ENCODE measurements at places on chromosomes 2 and 18.

GRCh38 chr2:25650256-25650655 lies 23.1 kb downstream of the DTNB start:
- no peak for DNase-seq

GRCh38 chr2:173572848-173573247 lies 218.2 kb downstream of the CDCA7 start:
- no peak for DNase-seq

DNA sequence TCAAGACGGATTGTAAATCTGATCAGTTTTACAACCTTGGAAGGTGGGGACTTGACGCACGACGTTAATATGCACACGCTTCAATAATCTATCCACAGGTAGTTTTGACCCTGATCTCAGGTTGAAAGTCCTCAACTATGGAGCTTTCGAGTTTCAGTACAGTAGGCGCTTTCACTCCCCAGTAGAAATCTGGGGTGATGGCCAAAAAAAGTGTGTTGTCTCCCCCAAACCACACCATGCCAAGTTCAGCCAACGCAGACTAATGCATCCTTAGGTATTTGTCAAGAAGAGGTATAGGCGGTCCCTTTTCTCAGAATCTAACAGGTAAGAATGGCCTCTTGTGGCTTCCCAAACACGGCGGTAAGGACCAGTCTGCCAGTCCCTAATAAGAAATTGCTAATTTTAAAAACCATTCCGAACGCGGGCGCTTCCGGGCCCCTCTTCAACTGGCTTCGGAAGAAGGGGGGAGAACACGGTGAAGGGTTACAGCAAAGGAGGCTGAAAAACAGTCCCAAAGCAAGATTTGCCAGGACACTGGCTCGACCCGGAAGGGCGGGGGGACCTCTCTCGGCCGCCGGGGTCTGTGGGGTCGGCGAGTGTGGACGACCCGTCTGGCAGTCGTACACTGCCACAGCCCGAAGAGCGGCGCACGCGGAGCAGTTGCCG lies 659 bp downstream of the FAM210A start:
- no peak for DNase-seq

DNA sequence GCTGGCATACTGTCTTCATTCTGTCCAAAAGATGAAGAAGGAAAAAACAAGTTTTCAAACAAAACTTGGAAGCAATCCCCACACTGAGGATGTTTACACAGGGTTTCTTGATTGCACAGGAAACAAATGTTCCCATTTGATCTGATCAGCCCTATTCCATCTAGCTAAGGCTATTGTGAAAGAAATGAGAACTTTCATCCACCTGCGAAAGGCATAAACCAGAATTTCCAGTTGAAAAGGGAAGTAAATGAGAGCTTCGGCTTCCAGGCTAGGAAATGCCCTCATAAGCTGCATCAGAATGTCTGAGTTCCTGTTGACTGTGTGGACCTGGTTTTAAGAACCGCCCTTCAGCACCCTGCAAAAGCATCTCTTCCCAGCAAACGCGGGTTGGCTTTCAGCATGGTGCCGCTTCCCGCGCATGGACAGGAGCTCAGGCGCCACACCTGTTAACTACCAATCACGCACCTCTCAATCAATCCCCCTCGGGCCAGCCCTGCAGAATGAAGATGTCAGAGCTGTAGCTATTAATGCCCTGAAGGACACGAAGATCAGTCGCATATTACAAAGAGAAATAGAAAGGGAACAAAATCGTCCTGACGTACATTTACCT lies 850.4 kb downstream of the GALR1 start:
- no peak for DNase-seq

DNA sequence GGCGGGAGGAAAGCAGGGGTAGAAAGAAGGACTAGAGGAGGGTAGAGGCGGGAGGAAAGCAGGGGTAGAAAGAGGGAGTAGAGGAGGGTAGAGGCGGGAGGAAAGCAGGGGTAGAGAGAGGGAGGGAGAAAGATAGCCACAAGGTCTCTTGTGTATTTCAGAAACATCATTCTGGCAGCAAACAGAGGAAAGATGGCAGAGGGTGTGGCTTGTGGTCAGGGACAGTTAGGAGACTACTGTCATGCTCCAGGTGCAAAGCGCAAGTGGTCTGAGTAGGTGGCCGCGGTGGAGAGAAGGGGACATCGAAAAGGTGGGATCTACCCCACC lies 82.4 kb upstream of the TAF1B start:
- DNase-seq, result no peak

DNA sequence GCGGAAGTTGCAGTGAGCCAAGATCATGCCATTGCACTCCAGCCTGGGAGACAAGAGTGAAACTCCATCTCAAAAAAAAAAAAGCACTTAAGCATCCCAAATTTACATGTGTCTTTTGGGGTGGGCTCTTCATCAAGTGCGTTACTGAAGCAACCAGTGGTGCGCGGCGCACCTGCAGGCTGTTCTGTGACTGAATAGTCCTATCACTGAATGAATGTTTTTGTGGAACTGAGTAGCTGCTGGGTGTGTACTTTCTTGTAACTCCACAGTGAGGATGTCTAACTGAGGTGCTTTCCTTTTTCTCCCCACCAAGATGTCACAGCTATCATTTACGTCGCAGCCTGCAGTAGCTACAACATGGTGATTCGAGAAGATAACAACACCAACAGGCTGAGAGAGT lies 17.0 kb downstream of the CHMP1B start:
- no peak for DNase-seq

DNA sequence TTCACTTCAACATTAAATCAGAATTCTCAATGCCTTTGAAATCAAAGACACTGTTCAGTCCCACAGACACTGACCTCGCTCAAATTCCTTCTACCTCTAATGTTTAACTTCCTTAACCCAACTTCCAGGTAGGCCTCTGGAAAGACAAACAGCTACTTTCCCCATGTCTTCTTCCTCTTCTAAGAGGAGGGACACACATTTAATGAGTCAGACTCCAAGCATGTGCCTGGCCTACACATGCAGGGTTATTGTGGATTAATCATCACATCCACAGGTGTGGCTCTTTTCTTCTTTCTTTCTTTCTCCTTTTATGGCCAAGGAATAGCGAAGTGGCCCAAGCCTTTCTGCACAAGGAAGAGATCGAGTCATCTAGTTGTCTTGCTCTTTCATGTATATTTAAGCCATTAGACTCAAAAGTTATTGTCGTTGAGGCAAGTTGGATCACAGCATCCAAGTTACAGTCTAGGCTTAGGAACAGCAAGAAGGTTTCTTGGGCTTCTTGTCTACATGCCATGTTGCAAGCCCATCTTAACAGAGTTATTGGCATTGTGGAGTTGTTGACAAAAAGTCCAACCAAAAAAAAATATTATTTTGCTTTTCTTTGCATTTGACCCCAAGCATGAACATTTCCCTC lies 387.8 kb downstream of the IRS1 start:
- no peak for DNase-seq

GRCh38 chr2:176172007-176172894 lies 15.1 kb downstream of the HOXD3 start:
- no peak for DNase-seq

DNA sequence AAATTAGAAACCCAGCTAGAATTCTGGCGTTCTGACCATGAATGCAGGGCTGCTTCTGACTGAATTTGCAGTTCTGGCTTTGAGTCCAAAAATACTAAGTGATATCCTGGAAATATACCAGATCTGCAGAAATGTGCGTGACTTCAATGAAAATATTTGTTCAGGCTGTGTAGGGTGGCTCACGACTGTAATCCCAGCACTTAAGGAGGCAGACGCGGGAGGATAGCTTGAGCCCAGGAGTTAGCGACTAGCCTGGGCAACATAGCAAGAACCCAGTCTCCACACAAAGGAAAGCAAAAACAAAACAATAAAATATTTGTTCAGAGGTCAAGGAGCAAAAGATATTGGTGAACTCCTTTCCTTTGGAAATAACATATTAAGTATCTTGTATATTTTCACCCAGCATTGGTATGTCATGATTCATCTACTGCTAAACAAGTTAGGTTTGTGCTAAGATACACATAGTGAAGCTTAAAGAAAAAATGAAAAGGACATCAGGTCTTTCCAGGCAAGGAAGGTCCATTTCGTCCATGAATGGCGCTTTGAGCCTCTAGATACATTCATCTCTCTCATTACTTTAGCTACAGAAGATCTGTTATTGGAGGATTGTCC lies 239.2 kb downstream of the CMPK2 start:
- DNase-seq, result no peak

DNA sequence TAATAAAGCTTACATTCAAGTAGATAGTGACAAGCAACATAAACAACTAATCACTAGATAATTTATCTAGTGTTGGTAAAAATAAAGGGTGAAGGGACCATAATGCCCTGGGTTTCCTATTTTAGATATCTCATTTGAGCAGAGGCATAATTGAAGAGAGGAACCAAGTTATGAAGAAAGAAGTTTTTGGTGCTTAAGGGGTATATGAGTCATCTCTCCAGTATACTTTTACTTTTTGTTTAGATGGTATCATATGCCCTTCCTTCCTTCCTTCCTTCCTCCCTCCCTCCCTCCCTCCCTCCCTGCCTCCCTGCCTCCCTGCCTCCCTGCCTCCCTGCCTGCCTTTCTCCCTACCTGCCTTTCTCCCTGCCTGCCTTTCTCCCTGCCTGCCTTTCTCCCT lies 1053.5 kb upstream of the CELF4 start:
- DNase-seq, result no peak

DNA sequence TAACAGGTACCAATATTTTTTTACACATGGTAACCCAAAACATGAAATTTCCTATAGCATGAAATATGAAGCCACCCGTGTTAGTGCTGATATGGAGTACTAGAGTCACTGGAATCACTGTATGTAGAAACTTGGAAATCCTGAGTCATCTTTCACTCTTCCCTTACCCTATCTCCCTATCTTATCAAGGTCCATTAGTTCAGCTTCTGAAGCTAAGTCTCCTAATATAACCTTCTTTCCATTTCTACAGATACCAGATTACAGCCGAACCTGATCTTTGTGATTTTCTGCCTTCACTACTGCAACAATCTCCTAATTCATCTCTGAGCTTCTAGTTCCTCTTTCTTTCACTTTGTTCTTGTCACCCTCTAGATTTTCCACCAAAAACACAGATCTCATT lies 59.0 kb downstream of the SEPTIN10 start:
- no peak for DNase-seq

DNA sequence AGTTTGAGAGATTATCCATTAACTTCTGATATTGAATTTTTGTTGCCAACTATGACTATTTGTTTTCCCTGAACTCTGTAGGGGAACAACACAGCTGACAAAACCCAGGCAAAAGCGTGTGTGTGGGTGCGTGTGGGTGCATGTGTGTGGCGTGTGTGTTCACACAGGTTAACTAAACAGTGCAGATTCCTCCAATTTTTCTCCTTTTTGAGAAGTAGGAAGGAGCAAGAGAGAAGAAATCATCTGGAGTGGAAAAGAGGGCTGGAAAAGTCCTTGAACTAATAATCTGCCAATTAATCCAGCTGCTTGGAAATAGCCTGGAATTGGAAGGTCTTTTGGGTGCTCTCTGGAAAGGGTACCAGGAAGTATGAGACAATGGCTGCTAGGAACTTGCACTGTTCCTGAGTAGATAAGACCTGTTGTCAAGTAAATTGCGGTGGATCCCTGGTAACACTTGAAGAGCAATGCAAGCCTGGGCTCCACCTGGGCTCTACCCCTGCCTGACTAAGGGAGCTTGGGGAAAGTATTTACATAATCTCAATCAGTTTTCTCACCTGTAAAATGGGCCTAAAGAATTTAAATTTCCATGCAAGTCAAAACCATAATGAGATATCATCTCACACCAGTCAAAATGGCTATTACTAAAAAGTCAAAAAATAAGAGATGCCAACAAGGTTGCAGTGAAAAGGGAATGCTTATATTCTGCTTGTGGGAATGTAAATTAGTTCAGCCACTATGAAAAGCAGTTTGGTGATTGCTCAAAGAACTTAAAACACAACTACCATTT lies 40.5 kb upstream of the IL1R1 start:
- DNase-seq, result no peak

GRCh38 chr2:156834431-156834830 lies 398.3 kb downstream of the GPD2 start:
- DNase-seq, result no peak

GRCh38 chr2:203803053-203803429 lies 64.5 kb upstream of the CTLA4 start:
- DNase-seq, result no peak

- no peak for DNase-seq
Measured at GRCh38 chr2:238979636-238980035, 131.8 kb downstream of the TWIST2 start.
